ENCODE measurements at places on chromosomes 2 and 18. TPM values are rescaled to one million over a fixed set of nuclear protein-coding genes. Genes with fewer than 3 reads are reported as not detected.

DNA sequence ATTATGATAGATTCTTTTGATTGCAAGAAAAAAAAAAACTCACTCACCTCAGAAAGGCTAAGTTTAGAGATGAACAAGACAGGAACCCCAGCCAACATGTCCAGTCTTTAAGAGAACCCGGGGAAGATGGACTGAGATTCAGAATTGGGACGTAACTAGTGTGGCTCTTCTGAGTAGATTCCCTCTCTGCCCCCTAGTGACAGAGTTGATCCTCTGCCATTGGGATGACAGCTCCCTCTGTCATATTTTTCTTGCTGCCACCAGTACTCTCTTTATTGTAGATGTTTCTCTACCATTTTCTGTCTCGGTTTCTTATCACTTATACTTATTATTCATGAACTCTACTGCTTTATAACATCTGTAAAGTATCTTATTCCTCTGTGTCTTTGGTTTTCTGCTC lies 77.7 kb downstream of the GULP1 start:
- DNase-seq: no peak
- H3K4me3 ChIP-seq: no peak overlapping the region
- no peaks in the 10 kb centered on the region for H3K36me3 ChIP-seq
- no peaks in the 10 kb centered on the region for H3K27me3 ChIP-seq

The LYPD1 gene
- total RNA-seq: 1.2 TPM

- DNase-seq: no peak
- H3K36me3 ChIP-seq: no peaks in the 10 kb centered on the region
- H3K4me1 ChIP-seq: no peaks in the 10 kb centered on the region
- no peak overlapping the region for H3K4me3 ChIP-seq
- H3K27ac ChIP-seq: no peak overlapping the region
- no peaks in the 10 kb centered on the region for H3K27me3 ChIP-seq
Observed at GRCh38 chr2:73104933-73105332, 7.8 kb downstream of the RAB11FIP5 start.

DNA sequence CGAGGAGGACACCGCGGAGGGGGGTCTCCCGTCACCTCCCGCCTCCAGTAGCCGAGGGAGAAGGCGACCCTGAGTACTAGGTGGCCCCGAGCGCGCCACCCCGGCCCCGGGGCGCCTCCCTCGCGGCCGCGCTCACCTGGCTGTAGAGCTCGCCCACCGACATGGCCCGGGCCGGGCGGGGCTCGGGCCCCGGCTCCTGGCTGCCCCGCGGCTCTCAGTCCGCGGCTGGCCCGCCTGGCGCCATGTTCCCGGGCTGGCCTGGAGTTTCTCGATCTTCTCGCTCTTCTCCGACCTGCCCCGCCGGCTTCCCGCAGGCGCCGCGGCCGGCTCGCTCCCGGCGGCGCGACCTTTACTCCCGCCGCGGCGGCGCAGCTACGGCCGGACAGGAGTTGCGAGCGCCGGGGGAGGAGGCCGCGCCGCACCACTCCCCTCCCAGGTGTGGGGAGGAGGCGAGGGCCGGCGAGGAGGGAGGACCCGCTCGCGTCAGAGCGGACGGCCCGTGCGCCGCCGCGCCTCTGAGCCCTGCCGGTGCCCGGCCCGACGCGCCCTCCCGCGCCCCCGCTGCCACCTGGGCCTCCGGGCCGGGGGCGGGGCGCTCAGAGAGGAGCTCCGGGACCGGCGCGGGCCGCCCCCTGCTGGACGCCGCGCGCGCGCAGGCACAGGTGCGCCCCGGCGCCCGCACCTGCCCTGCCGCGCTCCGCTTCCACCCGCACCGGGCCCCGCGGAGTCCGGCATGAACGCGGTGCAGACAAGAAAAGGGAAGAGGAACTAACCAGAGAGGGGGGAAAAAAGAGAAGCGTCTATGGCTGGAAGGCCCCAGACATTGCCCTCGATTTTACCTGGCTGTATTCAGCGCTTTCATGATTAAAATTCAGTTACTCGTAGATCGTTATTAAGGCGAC lies at the start of gene MYO5B:
Gene MYO5B, minus strand, starts transcription at position 517 of the 902 bp plus-strand sequence. Its CDS starts 354 bp downstream, at position 163.
- H3K27ac ChIP-seq: no peak within 1 kb of the TSS
- no peak for DNase-seq
- no peaks in the 10 kb centered on the region for H3K4me1 ChIP-seq
- H3K36me3 ChIP-seq: no peaks in the 10 kb centered on the region

DNA sequence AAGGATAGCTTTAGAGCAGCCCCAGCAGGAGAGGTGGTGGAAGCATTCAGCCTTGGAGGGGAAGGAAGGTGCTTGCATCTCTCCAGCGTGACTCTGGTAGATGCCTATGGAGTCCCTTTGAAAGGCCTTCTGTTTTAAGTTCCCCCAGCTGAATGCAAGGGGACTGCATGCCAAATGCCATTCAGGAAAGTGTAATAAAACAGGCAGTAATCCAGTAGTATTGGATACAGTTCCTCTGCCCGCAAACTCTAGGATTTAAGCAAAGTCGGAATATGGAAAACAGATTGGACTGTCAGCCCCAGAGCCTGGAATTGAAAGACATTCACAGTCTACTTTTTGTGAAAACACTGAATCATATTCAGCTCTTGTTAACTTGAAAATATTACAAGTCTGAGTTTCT lies 125.2 kb upstream of the GAREM1 start:
- no peaks in the 10 kb centered on the region for H3K27me3 ChIP-seq
- no peak overlapping the region for H3K4me3 ChIP-seq
- H3K4me1 ChIP-seq: no peaks in the 10 kb centered on the region
- no peak overlapping the region for H3K27ac ChIP-seq
- no peaks in the 10 kb centered on the region for H3K36me3 ChIP-seq

The RAPGEF4 gene
- 22.8 TPM for total RNA-seq

The MEP1B gene
- total RNA-seq: not detected

The SETBP1 gene
- total RNA-seq: 42.4 TPM

DNA sequence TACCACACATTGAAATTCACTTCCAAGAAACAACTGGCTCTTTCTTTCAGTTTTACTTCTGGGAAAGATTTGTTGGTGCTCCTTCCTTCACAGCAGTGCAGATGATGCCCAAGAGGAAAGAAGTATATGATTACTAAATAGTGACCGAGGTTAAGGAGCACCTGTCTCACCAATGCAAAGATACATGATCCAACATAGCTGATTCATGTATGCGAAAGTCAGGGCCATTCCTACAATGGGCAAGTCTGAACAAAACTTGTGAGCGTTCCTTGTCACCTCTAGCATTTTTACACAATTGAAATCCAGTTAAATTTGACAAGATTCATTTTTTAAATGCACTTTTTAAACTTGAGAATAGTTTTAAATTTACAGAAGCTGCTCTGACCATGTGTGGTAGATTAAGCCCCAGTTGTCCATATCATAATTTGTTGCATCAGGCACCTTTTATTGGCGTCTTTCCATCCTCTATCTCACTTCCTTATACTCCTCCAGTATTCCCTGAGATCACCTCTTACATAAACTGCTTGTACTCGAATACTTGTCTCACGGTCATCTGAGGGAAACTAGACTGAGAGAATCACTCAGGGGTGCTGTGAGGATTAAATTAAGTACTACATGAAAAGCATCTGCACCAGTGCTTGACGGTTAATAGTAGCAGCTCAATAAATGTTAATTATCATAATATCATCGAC lies 438.8 kb upstream of the CDH20 start:
- DNase-seq: no peak
- H3K27ac ChIP-seq: no peak overlapping the region
- H3K4me3 ChIP-seq: no peak overlapping the region
- no peaks in the 10 kb centered on the region for H3K27me3 ChIP-seq
- H3K36me3 ChIP-seq: no peaks in the 10 kb centered on the region

DNA sequence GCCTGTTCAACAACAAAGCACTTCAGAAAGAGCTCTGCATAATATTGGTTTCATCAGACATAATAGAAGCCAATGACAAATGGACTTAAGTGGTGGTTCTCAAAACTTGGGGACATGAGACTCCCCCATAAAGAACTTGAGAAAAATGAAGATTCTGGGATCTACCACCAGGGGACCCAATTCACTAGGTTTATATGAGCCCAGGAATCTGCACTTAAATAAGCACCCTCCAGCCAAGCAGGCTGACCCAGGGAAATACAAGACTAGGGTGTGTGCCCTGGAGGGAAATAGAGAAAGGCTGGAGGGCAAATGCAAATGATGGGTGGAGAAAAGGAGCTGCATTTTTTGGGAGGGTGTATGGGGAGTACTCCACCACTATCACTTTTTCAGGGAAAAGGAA lies 52.5 kb downstream of the SATB2 start:
- no peak overlapping the region for H3K4me3 ChIP-seq
- H3K27ac ChIP-seq: no peak overlapping the region
- DNase-seq: no peak
- H3K4me1 ChIP-seq: no peaks in the 10 kb centered on the region
- no peaks in the 10 kb centered on the region for H3K36me3 ChIP-seq

Data from aorta (tissue), 5 donors.